Kidney glomerular epithelial cell (primary cell): ENCODE measurements at places on chromosomes 13 and 19.

DNA sequence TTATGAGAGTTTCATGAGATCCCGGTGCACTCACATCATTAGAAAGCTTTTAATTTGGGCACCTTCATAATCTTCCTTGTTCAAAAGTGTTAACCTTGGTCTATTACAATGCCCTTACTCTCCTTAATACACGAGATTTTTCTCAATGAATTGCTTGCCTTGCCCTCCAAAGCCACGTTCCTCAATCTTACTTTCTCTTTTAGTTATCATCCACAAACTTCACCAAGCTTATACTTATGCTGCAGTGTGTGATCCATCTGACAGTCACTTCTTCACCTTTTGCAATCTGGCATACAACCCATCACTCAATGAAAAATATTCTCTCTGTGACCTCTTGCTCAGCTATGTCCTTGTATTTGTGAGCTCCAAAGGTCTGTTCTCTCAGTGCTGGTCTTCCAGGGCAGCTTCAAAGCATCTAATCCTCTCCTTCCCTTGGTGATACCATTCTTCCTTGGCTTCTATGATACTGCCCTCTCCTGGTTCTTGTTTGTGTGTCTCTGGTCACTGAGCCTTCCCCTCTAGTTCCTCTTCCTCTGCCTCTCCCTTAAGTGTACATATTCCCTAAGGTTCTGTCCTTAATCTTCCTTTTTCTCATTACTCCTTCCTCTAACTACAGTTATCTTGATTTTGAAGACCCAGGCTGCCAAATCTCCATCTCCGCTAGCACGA, 202.2 kb upstream of the STARD13 start:
- no peak for DNase-seq

DNA sequence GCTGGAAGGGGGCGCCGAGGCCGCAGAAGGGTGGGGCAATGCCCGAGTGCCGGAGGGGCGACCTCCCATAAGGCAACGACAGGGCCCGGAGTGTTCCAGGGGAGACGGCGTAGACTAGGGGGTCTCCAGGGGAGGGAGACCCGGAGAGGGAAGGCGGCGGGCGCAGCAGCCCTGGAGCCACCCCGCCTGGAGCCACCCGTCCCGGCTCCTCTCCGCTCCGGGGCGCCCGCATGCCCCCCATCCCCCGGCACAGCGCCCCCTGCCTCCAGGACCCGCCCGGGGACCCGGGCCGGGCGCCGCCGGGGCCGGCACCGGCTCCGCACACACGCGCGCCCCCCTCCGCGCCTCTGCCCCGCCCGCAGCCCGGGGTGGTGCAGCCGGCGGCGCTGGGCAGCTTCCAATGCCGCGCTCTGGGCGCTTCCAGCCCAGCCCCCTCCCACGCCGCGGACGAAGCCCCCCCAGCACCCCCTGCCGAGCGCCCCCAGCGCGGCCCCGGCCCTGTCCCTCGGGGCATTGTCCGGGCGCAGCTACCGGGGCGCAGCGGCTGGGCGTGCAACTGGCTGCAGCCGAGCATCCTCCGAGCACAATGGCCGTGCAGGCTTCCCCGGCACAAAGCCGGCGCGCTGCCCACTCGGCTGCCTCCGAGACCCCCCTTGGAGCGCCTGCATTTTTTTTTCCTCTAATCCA, 519 bp downstream of the PTPRS start:
- DNase-seq, result no peak

- DNase-seq, result peak; percentile 60
Measured at GRCh38 chr19:11560404-11561051, 1.5 kb upstream of the ELOF1 start.

DNA sequence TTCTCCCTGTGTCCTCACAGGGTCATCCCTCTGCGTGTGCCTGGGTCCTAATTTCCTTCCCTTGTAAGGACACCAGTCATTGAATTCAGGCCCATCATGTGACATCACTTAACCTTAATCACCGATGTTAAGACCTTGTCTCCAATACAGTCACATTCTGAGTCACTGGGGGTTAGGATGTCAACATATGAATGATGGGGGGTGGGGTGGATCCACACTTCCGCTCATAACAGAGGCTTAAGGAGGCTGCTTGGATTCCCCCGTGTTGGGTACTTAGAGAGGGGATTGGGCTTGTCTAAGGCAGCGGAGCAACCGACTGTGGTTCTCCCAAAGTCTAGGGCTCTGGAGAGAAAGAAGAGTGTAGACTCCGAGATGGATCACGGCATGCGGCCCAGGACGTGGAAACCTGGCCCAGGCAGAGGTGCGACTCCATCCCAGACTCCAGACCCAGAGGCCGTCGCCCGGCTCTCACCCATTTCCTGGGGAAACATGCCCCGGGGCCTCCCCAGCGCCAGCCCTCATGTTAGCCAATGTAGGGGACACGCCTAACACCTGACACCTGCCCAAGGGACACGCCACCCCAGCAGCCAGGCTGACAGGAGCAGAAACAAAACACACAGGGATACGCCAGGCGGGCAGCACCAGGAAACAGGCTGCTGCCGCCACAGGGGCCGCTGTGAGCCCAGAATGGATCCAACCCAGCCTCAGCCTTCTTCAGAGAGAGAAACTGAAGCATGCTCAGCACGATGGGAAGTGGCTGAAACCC, 17.1 kb upstream of the IGLON5 start:
- no peak for DNase-seq

- no peak for DNase-seq
Measured at GRCh38 chr13:70430256-70430655, 322.0 kb upstream of the KLHL1 start.

GRCh38 chr13:62643007-62643483, 1227.4 kb upstream of the PCDH20 start:
- no peak for DNase-seq

DNA sequence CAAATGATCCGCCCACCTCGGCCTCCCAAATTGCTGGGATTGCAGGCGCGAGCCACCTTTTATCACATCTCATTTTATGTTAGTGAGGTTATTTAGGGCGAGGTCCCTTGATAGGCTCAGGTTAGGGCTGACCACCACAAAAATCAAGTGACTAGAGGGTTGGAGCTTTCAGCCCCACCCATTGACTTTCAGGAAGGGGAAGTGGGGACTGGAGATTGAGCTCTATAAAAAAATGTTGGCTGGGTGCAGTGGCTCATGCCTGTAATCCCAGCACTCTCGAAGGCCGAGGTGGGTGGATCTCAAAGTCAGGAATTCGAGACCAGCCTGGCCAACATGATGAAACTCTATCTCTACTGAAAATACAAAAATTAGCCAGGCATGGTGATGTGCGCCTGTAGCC, 20.1 kb downstream of the FPR3 start:
- no peak for DNase-seq

DNA sequence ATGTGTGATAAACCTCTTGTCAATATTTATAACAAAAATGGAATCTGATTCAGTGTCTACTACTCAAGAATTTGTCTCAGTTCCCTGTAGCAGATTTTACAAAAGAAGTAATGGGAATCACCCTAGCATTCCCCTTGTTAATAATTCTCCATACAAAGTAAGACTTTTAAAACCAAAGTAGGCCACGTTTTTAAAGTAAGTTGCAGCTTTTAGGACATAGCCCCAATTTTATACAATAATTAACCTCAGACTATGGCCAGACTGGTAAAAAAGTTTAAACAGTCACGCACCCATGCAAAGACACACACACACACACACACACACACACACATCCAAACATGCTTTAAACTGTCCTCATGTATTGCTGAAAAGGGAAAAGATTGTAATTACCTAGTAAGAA, 589.9 kb downstream of the PCDH9 start:
- no peak for DNase-seq

- DNase-seq, result no peak
Measured at GRCh38 chr19:7547159-7547558, 11.6 kb downstream of the PNPLA6 start.

- no peak for DNase-seq
Measured at GRCh38 chr13:99404005-99404755, 97.0 kb upstream of the GPR183 start.

DNA sequence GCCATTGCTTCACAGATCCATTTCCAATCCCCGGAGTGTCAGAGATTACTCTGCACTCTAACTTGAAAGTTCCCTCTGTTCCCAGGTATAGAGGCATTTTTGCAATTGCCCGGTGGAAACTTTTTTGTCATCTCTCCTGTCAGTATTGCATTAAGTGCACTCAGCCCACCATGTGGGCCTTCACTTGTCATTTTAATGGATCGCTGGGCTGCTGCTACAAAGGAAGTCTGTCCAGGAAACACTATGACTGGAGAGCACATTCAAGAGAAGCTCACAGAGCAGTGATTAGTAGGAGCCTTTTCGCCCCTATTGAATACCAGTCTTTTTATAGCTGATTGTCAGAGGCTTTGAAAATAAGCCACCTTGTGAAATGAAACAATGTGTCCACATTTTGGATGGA, 180.9 kb downstream of the B3GLCT start:
- DNase-seq, result no peak

- DNase-seq, result no peak
Measured at GRCh38 chr13:26882731-26883130, 122.1 kb upstream of the GPR12 start.

- DNase-seq, result no peak
Measured at GRCh38 chr19:23946569-23946968, 31.9 kb downstream of the ZNF726 start.

GRCh38 chr13:90070362-90070761, 1277.1 kb upstream of the MIR17HG start:
- no peak for DNase-seq

- DNase-seq, result no peak
Measured at GRCh38 chr13:77810430-77810829, 108.2 kb downstream of the EDNRB start.

DNA sequence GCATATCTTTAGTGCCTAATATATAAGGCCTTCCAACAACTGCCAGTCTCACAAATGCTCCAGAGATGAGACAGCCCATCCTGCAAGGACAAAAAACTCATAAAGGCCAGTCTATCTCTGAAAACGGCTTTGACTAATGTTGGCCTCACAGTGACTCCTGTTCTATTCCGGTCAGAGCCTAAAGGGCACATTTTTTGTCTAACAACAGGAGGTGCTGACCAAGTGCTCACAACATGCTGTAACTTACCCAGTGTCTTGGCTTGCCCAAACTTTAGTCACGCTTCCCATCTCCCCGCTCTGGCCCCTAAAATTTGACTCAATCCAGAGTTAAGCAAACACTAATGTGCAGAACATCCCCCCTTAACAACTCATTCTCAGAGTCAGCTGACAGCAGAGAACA, 1411.2 kb upstream of the MIR17HG start:
- no peak for DNase-seq

DNA sequence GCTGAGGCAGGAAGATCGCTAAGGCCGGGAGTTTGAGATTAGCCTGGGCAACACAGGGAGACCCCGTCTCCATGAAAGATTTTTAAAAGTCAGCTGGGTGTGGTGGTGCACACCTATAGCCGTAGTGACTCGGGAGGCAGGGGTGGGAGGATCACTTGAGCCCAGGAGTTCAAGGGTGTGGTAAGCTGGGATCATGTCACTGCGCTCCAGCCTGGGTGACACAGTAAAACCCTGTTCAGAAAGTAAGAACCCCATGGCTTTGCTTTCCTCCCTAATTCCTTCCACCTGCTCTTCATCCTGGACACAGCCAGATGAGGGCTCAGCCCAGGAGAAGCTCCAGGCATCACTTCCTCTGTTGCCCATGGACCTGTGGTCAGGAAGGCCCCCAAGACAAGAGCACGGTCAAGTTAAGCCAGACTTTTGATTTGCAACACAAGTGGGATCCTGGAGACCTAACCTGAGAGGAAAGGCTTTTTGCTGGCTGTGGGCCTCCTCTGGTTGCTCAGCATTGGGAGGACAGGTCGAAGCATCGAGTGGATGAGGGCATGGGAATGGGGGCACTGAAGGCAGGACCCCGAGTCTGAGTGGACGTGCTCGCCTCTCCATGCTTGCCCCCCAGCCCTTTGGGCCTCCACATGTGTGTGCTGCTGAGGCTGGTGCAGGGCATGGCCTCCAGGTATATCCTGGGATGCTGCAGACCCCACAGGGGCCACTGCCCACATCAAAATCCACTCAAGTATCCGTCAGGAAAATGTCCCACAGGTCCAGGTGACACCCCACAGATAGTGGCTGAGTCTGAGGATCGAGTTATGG, 25.4 kb downstream of the TUBA3C start:
- DNase-seq, result no peak

- no peak for DNase-seq
Measured at GRCh38 chr19:5667751-5668271, 12.5 kb downstream of the MICOS13 start.

GRCh38 chr19:42311657-42312056, 1.5 kb upstream of the TMEM145 start:
- no peak for DNase-seq

- no peak for DNase-seq
Measured at GRCh38 chr13:110341445-110342244, 34.6 kb downstream of the COL4A2 start.

GRCh38 chr13:22196777-22197176, 525.9 kb downstream of the FGF9 start:
- no peak for DNase-seq

DNA sequence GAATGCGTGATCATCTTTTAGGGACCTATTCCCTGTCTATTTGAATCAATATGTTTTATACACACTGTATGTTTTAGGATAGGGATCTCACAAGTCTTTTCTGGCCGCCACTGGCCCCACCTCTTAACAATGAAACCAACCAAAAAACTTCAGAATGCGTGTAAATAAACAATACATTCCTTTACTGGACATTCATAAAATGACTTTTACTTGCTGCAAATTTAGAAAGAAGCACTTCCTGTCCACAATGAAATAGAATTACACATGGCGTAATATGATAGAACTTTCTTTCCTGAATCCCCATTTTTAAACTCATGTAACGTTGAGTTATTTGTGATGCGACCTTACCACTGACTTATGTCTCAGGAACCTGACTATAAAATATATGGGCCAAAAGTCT, 233.6 kb downstream of the SLITRK6 start:
- no peak for DNase-seq

DNA sequence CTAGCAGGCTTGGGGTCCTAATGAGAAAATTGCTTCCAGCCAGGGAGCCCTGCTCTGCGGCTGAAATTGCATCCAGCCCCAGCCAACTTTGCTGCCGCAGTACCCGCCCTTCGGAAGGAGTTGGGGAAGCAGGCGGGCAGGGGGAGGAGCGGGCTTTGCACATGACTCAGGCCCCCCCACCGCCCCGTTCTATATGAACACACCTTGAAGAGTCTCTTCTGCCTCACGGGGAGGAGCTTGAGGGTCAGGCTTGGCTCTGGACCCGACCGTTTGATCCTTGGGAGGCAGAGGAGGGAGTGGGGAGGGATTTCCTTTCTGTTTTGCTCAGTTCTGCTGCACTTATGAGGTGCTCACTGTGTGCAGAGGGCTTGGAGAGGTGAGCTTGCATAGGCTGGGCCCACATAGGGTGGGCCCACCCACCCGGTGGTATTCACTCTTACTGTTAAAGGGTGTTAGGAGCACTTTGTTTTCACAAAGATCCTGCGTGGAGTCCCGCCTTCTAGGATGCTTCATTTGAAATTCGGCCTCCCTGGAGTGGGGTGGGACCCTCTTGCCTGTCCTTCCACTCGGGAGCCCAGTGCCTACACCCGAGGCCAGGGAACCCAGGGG, 46.5 kb downstream of the LYL1 start:
- peak; percentile 45 for DNase-seq

GRCh38 chr19:1618157-1619093, 13.2 kb upstream of the UQCR11 start:
- DNase-seq, result no peak

GRCh38 chr13:74062933-74063332, 71.3 kb downstream of the KLF12 start:
- DNase-seq, result no peak
